Progenitor cell of endocrine pancreas (in vitro differentiated cells): ENCODE measurements at places on chromosomes 2 and 18. TPM values are rescaled to one million over a fixed set of nuclear protein-coding genes. Genes with fewer than 3 reads are reported as not detected.

ONECUT2 gene
- total RNA-seq = 92.2 and 110 TPM in 2 replicates

GRCh38 chr2:70188460-70188859 lies 2.4 kb downstream of the C2orf42 start:
- no peak for DNase-seq

GRCh38 chr2:166671235-166671634 lies 177.2 kb upstream of the SCN7A start:
- no peak for DNase-seq

STEAP3 gene
- total RNA-seq = 3.9 and 6.8 TPM in 2 replicates

- DNase-seq = no peak
These were observed 214.1 kb upstream of the STON1 start for GRCh38 chr2:48315896-48316194.
